OCI-M1 (cell line): ENCODE measurements at places on chromosomes 5 and 9.

GRCh38 chr5:51684794-51685355 is 301.6 kb downstream of the ISL1 start:
- DNase-seq = no peak

GRCh38 chr5:56175488-56175887 is 57.6 kb downstream of the ANKRD55 start:
- peak; percentile 37 for DNase-seq

- DNase-seq = no peak
Measured at GRCh38 chr5:73126381-73126780, 6.0 kb downstream of the TMEM171 start.

GRCh38 chr9:132824951-132825350 is 53.1 kb downstream of the AK8 start:
- no peak for DNase-seq

DNA sequence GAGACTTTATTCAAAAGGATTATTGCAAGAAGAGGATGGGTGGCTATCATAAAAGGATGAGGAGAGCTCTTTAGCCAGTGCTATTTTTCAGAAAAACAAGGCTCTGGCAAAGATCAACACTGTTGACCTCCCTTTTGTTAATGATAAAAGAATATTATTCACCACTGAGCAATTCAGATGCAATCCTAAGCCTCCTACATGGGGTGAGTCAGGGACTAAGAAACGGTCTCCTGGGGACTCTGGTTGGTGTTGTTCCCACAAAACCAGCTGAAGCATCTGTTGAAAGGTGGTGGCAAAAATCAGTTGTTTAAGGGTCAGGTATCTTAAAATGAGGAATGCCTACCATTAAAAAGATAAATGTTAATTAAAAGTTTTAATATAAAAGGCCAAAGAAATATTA is 7.7 kb upstream of the GCNT1 start:
- no peak for DNase-seq

DNA sequence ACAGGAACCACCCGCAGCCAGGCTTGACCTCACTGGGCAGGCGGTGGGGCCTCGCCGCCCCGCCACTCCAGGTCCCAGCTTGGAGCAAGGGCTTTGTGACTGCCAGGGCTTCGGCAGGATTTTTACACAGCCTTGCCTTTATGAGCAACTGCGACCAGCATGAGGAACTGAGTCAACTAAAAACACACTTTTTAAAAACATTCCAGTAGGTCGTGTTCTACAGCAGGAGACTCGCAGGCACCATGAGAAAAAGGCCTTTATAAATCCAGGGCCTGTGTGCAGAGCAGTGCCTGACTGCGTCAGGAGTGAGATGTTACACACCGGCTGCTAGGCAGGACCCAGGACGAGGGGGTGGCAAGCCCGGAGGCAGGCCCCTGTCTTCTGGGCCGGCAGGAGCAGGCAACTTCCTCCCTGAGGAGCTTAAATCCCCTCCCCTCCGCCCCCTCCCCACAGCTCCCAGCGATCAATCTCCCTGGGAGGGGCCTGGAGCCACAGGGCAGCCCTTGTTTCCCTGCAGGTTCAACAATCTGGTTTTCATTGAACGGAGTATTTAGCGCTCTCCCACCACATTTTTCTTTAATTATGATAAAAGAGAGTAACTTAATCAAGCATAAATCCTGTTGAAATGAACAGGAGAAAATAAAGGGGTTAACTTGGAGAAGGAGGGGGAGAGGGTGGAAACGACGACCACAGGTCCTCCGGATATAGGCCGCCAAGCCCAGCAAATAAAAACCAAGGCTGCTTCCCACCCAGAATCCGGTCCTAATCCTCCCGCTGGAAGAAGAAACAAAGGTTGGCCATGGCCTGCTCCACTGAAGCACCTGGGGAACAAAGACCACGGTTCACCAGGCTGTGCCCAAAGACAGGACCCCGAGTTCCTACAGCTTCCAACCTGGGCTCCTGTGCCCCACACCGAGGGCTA is 92.5 kb downstream of the ROR2 start:
- DNase-seq = no peak

DNA sequence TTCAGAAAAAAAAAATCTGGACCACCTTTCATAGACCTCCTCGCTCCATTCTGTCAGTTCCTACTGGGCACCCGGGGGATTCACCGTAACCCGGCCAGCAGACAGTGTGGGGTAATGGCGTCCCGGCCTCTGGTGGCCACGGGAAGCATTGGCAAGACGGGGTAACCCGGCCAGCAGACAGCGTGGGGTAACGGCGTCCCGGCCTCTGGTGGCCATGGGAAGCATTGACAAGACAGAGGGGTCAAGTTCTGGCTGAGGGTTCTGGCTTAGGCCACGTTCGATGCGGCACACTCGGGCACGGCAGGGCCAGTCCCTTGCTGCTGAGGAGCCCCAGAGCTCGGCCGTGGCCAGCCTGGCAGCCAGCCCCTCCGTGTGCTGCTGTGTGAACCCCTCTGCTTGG is 116.2 kb upstream of the RAPGEF1 start:
- DNase-seq = no peak

DNA sequence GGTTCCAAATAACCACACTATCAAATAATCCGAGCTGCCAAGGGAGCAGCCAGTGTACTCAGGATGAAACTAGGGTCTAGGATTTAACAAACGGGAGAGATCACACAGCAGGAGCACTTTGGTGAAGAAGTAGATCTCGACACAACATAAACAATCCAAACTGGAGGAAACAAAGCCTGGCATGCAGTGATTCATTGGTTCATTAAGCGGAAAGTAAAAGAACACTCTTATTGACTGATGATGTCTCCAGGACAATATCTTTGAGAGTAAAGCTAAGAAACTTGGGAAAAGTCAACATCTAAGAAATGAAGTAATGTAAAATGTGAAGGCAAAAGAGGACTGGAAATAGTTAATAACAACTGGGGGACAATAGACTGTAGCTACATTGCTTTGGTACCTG is 1478.3 kb upstream of the CDH9 start:
- DNase-seq = no peak

DNA sequence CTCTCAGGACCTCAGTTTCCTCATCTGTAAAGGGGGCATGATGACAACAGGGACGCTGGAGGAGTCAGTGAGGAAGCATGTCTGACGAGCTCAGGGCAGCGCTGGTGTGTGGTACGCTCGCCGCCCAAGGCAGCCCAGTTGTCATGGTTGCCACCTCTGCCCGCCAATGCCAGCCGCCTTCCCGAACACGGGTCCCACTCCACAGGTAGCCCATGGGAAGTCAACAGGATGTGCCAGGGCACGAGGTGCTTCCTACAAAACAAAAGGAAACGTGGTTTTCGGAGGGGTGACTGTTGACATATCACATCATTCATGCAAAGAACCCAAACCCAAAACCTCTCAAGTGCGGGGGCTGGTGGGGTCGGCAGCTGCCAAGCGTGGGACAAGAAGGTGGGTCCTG is 58.1 kb downstream of the NEK6 start:
- DNase-seq = no peak

DNA sequence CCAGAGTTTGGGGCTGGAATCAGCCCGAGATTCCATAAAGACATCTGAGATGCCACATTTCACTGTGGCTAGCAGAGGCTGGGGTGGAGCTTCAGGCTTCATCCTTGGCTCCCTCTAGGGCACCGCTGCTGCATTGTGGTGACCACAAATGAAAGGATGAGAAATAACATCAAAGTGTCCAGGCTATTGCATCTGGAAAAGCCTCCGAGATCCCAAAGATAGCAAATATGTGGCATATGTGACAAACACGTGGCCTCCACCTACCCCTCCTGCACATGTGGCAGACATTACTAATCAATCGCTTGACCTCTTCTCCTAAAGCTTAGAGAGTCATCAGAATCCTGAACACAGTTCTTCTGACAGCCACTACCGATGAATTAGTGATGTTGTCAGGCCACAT is 4.5 kb downstream of the SPARC start:
- no peak for DNase-seq

DNA sequence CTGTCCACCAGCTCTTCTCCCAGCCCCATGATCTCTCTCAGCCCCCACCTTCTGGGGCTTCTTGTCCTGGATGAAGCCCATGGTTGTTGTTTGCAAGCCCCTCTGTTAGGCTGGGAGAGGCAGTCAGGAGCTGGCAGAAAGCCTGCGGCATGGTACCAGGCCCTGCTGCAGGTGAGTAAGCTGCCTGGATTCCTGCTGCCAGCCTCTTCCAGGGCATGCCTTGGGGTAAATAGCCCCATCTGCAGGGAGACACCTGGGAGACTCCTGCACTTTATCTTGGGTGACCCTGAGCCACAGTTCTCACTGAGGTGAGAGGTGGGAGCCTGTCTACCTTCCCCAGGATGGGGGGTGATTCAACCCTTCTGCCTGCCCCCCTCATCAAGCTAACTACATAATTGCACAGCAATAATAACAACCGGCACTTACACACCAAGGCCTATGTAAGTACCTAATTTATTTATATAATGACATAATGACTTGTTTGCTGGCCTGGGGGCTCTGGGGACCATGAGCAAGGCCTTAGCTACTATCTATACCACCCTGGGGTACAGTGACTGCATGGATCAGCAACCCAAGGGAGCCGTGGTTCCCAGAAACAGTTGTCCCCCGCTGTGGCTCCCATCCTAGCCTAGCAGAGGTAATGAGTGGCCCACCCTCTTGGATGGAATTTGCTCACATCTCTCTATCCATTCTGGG is 116.0 kb downstream of the PSD2 start:
- DNase-seq = no peak

- DNase-seq = no peak
Measured at GRCh38 chr5:102624405-102624804, 125.6 kb upstream of the SLCO6A1 start.

DNA sequence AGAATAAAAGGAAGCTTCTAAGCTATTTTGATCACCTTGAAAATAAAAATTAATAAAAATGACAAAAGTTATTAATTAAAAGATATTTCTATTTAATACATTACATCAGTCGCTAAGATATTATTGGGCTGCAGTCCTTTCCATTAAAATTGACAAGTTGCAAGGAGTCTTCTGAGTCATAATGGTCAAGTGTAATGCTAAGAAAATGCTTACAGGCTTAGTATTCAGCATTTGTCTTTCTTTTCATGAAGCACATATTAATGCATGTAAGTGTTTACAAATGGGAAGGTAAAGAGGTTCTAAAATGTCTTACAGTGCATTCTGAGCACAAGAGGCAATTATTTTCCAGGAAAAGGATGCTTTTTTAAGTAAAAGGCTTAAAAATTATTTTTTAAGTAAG is 17.3 kb downstream of the SPINK9 start:
- DNase-seq = no peak

GRCh38 chr9:108443741-108444140 is 412.0 kb downstream of the ACTL7B start:
- DNase-seq = no peak

DNA sequence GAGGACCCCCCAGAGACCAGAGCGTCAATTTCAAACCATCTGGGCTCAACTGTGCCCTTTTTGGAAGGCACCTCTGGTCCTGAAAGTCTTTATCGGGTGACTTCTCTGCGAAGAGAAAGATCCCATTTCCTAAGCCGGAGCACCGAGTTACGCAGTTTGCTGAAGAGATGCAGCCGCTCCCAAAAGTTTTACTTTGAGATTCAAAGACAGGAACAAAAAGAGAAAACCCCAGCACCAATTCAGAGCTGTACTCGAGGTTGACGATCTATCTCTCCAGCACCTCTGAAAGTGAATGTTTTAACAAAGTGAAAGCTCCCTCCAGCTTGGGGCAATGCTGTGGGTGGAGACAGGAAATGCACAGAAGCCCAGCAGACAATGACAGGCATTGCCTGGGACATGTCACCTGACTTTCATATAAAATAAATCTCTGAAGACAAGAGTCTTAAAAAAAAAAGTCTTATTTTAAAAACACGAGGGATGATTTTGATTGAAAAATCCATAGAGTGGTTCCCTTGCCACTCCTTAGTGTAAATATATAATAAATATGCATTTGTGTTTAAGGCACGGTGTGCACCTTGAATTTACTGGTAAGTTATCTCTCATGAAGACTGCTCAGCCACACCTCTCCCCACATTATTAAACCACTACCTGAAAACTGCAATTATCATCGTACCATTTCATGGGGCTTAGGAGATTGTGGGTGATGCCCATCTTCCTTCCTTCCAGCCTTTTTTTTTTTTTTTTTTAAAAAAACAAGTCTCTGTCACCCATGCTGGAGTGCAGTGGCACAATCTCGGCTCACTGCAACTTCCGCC is 79.9 kb downstream of the FNBP1 start:
- peak; percentile 80 for DNase-seq

- DNase-seq = peak; percentile 45
Measured at GRCh38 chr5:179986328-179986727, 78.6 kb upstream of the TBC1D9B start.

DNA sequence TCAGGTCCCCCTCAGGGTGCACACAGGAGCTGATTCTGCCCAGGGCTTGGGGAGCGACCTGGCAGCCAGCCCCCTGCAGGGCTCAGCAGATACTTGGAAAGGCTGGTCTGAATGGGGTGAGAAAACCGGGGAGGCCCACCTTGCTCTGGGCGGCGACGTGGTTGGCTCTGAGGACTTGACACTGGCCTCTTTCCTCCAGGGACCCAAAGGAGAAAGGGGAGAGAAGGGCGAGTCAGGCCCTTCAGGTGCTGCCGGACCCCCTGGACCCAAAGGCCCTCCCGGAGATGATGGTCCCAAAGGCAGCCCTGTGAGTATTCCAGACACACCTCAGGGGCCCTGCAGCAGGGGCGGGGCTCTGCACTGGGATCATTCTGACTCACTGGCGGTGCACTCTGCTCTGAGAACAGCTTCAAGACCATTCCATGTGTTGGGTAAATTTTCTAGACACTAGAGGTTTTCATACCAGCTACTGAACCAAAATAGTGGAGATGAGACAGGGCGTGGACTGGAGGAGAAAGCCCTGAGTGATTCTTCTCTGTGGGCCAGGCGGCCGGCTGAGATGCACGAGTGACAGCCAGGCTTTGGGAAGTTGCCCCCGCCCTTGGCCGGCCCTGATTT is 65.9 kb upstream of the FCN2 start:
- DNase-seq = no peak

GRCh38 chr9:132014218-132014805 is 65.4 kb downstream of the MED27 start:
- DNase-seq = no peak

DNA sequence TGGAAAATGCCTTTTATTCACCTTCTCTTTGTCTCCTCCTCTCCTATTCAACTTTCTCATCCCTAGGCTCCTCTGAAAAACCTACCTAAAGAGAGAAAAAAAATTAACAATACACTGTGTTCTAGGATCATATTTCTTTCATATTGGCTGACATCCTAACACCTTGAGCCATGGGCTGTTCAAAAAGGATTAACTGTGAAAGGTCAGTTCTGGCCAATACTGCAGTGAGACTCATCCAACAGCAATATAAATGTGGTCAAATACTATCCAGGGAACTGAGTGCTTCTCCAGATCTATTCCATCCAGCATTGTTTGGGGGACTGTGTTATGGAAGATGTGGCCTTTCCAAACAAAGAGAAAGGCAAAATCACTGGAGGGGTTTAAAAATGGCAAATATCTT is 131.1 kb upstream of the MOCS2 start:
- no peak for DNase-seq

DNA sequence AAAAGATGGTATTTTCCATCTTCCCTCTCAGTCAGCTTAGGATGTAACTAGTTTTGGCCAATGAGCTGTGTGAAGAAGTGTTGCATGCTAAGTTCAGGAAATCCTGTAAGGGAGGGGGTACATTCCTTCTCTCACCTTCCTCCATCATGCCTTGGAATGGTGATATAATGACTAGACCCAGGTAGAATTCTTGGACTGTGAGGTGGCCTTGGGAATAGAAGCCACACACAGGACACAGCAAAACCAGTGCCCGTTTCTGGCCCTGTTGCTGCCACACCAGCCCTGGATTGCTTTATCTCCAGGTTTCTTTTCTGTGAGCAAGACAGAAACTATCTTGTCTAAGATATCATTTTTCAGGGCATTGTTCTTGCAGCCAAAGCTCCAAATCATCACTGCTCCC is 10.5 kb upstream of the ZNF354A start:
- no peak for DNase-seq
